ENCODE measurements at places on chromosomes 11 and 22.

DNA sequence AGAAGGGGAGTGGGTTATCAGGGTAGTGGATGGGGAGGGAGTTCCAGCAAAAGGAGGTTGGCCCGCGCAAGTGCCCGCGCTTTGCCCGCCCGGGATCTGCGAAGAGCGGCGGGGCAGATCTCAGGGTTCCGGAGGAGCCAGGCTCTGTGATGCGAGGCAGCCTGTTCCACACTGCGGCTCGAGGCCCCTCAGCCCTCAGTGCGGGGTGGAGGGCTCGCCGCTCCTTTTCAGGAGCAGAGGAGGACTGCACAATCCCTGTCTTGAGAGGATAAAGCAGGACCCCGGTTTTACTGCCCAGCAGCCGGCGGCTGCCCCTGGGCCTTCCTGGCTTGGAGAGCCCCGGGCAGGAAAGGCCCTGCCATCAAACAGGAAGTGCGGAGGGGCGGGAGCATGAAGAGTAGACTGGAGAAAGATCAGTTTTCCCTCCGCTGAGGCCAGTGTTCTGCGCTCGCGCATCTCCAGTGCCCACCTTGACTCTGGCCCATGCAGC lies 6.2 kb downstream of the SLC6A5 start:
- no peak for DNase-seq

- DNase-seq: no peak
Measured at GRCh38 chr11:90845126-90845525, 622.3 kb upstream of the CHORDC1 start.

GRCh38 chr22:41528132-41528766 lies 16.0 kb downstream of the POLR3H start:
- no peak for DNase-seq

DNA sequence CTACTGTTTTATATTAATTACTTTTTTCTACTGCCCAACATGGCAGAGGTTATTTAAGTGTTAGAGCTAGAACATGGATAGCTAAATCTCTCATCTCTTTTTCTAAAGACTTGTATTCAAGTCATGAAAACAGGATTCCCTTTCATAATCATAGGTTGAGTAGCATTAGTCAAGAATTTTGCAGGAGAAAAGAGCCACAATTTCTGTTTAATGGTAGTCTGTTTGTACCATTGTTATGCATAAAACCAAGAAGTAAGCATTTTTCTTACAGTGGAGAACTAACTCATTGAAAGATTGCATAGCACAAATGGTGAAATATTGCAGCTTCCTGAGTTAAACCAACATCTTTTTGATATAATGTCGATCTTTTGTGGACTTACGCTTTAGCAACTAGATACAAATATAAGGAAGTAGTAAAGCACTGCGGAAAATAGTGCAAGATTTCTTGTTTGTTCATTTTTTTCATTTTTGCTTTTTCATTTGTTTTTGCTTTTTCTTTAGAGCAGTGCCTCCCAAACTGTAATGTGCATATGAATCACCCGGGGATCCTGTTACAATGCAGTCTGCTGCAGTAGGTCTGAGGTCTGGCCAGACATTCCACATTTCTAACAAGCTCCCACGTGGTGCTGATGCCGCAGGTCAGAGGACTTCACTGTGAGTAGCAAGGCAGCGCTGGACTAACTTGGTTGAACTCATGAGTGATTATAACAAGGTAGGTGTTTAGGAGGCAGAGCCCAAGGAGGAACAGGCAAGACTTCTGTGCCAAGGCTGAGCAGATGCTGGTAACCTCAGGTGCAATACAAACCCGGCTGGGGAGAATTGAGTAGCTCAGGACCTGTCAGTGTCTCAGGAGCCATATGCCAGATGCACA lies 4.6 kb downstream of the ETS1 start:
- no peak for DNase-seq

GRCh38 chr11:61503135-61503770 lies 5.3 kb upstream of the LRRC10B start:
- DNase-seq: no peak

DNA sequence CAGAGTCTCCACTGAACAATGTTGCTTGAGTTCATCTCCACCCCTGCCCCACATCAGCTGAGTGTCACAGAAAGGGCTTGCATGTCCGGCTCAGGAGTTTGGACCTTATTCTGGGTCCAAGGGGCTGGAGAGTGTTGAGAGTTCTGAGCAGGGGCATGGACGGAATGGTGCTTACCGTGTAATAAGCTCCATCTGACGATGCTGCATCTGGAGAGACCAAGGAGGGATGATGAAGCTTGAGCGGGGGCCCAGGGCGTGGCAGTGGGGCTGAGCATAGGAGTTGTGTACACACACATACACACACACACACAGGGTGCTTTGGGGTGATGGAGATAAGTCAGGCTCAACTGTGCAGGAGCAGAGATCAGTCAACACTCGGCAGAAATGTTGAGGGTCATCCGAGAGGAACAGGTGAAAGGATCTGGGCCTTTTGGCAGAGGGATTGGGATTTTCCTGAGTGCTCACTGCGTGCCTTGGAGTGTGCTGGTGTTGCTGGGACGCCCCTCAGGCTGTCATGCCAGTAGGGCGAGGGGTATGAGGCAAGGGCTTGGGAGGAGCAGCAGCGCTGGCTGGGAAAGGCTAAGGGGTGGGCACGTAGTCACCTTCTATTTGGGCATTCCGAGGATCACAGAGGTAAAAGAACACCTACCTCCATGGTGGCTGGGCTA lies 2.3 kb downstream of the USP35 start:
- no peak for DNase-seq

DNA sequence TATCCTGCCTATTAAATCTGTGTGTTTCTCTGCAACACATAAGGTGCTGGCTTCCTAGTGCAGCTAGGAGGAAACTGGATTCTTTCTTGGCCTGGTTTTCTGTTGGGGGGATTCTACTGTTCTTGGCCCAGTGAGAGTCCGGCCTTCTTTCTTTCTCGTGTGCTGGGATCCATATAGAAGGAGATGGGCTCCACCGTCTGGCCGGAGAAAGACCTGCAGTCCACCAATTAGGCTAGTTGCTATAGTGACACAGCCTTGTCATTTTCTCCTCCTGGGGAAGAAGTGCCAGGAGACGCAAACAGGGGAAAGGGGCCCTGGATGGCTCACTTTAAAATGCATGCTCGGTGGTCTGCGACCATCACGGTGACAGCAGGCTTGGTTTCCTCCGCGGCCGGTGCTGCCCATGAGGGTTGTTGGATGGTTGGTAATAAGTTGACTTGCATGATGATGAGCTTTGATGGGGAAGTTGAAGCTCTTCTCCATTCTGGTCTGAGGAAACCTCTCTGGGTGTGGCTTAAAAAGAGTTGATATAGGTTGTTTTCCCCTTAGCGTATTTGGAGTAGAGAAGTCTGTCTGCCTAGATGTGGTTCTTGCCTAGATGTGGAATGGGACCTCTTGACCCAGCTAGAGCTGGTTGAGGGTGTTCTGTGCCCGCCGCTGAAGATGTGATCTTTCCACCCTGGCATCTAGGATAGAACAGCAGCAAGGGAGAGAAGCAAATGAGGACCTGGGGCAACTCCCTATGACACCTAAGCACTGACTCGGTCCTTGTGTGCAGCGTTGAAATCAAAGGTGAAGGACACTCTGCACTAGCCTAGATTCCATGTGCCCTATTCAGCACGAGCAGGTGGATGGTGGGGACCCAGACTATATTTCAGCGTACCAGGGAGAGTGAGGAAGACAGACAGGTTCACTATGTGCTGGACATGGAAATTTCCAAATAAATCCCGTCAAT lies 1335.0 kb downstream of the BRD1 start:
- DNase-seq: peak; percentile 90

GRCh38 chr22:31585161-31585859 lies 76.7 kb downstream of the PISD start:
- no peak for DNase-seq
